Effector CD4-positive, alpha-beta T cell (primary cell): ENCODE measurements at places on chromosomes 5 and 9.

DNA sequence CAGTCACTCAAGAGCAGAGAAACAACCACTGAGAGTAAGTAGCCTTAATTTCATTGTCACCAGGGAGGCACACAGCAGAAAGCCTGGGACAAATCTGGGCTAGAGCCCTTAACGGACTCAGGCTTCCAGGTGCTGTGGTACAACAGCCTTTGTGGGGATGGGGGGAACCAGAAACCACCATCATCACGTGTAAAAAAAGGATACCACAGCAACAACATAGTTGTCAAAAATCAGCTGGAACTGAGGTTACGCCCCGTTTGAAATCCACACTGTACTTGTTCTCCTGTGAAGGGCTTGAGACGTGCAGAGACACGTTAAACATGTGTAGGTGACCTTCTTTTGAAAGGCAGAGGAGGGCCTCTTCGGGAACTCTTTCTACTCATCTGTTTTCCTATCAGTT is 16.6 kb upstream of the PLPP1 start:
- no peak for DNase-seq

DNA sequence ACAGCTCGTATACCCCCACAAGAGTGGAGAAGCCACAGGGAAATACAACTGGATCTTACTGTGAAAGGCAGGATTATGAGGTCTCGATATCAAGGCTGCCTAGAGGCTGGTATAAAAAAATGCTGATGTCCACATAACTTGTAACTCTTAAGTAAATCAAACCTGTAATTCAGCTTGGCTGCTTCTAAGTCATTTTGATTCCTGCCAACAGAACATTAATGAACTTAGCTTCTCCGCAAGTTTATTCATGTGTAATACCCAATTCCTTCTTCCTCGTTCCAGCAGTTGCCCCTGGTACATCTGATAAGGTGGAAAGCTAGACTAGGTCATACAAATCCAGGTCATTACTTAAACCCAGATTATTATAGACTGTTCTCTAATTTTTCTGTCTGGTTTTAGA is 16.4 kb upstream of the SMIM15 start:
- DNase-seq, result no peak

GRCh38 chr5:112329419-112330090 is 89.5 kb downstream of the EPB41L4A start:
- no peak for DNase-seq

- no peak for DNase-seq
Observed at GRCh38 chr9:26502311-26502710, 390.3 kb downstream of the CAAP1 start.

DNA sequence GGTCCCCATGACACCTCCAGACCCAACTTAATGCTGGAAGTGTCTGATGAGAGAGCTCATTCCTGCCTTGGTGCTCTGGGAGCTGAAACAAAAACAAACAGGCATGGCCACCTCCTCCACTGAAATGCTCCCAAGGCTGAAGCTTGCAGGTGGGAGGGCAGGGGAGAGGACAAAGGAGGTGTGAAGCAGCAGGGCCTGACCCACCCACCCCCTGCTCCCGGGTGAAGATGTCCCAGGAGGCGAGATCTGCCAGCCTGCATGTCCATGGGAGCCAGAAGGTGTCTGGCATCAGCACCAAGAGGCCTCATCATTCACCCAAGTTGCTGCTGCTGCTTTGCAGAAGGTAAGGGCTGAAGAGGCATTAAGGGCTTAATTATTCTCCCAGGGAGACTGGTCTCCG is 4.2 kb upstream of the CCIN start:
- no peak for DNase-seq

- no peak for DNase-seq
Observed at GRCh38 chr5:68148096-68148495, 67.5 kb upstream of the PIK3R1 start.

DNA sequence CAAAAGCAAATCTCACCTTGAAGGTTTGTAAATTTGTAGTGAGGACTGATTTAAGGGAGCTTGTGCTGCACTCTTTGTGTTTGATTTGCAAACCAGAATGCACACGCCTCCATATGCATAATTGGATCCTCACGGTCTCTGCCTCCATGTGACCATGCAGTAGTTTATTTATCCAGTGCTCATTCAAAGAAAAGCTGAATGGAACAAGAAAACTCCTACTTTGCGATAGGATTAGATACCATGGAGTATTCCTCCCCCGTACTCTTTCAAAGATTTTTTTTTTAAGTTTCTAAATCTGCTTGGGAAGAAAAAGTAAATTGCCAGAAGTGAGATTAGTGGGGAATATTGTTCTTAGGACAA is 290.4 kb upstream of the TUT7 start:
- no peak for DNase-seq

DNA sequence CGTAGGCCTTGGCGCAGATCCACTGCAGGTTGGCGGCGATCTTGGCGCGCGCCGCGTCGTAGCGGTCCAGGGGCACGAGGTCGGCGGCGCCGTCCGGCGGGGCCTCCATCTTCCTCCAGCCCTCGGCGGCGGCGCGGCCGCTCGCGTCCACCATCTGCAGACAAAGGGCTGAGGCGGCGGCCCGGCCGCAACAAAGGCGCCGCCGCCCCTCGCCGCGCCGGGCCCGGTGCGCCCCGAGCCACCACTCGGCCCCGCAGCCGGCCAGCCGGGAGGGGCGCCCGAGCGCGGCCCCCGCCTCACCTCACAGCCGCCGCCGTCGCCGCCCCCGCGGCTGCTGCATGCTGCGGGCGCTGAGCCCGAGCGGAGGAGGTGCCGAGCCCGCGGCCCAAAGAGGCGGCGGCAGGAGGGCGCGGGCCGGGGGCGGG is 328 bp downstream of the CAMSAP1 start:
- no peak for DNase-seq

GRCh38 chr5:6747103-6747502 is 33.9 kb downstream of the TENT4A start:
- no peak for DNase-seq

DNA sequence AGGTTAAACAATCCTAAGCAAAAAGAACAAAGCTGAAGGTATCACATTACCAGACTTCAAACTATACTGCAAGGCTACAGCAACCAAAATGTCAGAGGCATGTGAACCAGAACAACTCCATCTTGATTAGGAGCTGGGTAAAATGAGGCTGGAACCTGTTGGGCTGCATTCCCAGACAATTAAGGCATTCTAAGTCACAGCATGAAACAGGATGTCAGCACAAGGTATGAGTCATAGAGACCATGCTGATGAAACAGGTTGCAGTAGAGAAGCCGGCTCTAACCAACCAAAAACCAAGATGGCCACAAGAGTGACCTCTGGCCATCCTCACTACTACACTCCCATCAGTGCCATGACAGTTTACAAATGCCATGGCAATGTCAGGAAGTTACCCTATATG is 252.0 kb downstream of the RASEF start:
- DNase-seq, result no peak

DNA sequence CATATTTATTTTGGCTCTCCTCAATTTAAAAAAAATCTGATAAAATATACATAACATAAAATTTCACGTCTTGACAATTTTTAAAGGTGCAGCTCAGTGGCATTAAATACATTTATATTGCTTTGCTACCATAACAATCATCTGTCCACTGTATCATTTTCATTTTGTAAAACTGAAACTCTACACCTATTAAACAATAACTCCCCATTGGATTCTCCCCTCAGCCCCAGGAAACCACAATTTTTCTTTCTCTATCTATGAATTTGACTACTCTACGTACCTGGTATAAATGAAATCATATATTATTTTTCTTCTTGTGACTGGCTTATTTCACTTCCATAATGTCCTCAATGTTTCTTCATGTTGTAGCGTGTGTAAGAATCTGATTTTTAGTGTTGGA is 563.5 kb downstream of the PRR16 start:
- DNase-seq, result no peak

- no peak for DNase-seq
Observed at GRCh38 chr9:125409637-125410521, 148.3 kb downstream of the GAPVD1 start.

DNA sequence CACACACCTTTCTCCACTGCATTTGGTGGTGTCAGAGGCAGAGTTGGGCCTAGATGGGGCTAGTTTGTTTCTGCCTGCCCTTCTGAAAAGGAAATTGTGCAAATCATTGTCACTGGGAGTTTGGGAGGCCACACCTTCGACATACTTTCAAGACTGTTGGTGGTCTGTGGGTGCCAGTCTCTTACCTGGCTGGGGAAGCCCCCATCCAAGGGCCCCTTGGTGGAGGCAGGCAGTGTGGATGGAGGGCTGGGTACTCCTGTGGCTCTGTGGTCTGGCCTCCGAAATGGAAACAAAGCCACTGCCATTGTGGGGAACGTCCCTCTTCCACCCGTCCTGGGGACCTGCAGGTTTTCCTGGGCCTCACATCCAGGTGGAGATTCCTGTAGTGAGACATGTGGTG is 10.9 kb upstream of the PHYHD1 start:
- DNase-seq, result no peak

- no peak for DNase-seq
Observed at GRCh38 chr5:156513123-156513815, 186.3 kb downstream of the SGCD start.

DNA sequence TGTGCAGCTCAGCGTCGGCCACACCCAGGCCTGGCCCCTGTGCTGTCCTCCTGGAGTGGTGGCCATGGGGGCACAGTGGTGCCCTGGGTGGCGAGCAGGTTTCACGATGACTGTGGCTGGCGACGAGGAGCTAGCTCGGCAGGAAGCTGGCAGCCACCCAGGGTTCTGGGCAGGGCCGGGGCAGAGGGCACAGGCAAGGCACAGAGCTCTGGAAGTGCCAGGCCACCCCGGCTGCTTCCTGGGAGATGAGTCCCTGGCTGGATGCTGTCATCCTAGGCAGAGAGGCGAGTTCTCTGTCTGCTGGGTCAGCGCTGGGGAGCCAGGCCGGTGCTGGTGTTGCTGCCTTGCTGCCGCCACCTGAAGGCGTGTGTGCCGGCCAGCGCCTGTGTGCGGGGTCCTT is 51.7 kb downstream of the RXRA start:
- no peak for DNase-seq

GRCh38 chr5:111061618-111062017 is 9.9 kb upstream of the TSLP start:
- no peak for DNase-seq

DNA sequence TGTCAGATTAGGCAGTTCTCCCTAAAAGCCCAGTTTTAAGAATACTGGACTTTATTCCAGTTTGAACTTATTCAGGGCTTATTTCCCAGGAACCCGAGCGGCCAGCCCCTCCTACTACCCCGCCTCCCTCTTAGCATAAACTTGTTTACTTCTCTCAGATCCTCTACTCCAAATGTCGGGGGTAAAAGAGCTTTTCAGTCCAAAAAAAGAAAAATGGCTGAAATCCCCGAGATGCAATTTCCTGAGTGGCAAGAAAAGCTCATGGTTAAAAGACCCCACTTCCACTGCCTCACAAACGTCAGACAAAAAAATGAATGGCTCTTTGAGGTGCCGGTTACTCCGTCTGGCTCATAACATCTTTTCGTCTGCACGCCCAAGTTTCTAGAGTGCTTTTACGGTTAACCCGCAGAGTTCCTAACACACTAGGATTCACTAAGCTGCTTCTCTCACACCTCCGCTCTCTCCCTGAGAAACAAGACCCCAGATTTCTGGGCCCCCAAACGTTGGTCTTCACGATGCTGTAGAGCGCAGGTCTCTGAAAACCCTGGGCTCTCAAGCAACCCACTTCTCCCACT is 402 bp downstream of the BRD8 start:
- no peak for DNase-seq

DNA sequence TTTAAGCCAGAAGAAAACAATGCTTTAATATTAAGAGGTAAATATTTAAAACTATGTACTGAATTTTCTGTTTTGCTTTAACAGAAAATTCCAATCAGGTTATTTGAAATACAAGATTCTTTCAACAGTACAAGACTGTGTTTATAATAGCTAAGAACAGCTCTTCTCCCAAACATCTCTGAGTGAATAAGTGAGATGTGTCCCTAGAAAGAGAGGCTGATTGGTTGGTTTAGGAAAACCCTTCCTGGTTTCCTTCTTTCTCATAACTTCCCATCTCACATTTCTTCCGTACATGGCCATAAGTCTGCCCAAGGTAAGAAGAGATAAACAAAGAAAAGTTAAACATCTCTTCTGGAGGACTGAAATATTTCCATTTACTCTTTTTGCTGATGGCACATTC is 145.9 kb downstream of the FANCC start:
- no peak for DNase-seq

DNA sequence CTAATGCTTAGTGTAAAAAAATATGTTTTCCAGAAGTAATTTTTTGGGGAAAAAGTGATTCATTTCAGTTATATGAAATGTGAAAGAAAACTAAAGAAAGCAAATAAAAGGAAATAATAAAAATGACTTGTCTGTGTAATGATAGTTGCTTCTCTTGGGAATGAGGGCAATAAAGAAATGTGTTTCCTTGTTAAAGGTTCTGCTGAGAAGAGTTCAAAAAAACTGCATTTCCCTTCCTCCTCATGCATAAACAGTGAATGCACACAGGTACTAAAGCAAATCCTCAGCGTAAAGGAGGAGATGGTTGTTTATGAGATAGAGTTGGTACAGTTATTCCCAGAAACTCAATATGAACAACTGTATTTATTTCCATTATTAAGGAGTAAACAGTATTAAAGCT is 307.6 kb downstream of the GLIS3 start:
- no peak for DNase-seq

- DNase-seq, result no peak
Observed at GRCh38 chr5:157532022-157532421, 43.6 kb downstream of the ADAM19 start.

DNA sequence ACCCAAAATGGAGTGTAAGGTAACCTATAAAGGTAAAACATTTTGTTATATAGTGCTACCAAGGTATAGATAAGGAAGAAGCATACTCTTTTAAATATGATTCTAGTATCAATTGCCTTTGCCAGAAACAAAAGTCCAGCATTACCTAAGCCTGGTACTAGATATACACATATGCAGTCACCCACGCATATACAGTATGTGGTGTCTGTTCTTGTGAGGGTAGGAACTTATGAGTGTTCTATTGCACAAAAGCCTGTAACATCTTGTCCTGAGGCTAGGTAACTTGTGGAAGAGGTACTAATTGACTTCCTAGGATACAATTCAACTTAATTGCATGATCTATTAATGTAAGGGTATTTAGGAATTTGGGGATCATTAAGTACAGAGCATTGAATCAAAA is 31.3 kb upstream of the IFNE start:
- no peak for DNase-seq

DNA sequence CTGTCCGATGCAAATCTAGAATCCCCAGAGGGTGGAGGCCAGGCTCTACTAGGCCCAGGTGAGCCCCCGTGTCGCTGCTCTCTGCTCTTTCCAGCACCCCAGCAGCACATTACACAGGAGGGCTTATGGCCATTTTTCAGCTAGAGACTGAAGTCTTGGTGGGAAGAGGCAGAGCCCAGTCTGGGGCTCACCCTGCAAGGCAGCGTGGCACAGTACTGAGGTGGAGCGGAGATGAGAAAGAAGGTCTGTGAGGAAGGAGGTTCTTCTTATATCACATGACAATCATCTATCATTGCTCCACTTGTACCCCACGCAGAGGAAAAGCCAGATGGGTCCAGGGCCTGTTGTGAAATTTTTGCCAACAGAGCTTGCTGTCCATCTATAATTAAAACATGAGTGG is 10.0 kb upstream of the KIF12 start:
- DNase-seq, result no peak
